Activated naive CD4-positive, alpha-beta T cell treated with anti-CD3 and anti-CD28 coated beads for 36 hours (primary cell): ENCODE measurements at places on chromosomes 7 and 10. TPM values are rescaled to one million over a fixed set of nuclear protein-coding genes. Genes with fewer than 3 reads are reported as not detected.

GRCh38 chr7:28484606-28484935, 72.3 kb downstream of the CREB5 start:
- no peaks in the 10 kb centered on the region for H3K4me1 ChIP-seq
- DNase-seq = no peak
- peaks cover 20% of the 10 kb centered on the region for H3K27me3 ChIP-seq
- no peak overlapping the region for H3K27ac ChIP-seq

ECHDC3 gene
- 1.5 TPM for total RNA-seq

INTS1 gene
- total RNA-seq = 103 TPM

VSTM4 gene
- total RNA-seq = not detected

DNA sequence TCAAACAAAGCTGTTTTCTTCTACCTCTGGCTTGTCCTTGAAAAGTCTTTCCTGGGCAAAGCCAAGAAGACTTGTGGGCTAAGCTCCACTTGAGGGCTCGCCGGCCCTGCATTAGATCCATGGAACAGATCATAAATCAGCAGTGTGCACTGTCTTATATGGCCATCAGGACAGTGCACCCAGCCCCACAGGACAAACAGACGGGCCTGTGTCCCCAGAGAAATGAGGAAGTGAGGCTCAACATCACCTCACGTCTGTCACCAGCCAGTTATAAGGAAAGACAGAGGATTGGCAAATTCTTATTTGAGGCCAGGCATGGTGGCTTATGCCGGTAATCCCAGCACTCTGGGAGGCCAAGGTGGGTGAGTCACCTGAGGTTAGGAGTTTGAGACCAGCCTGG, 12.3 kb upstream of the IFT22 start:
- no peak overlapping the region for H3K4me3 ChIP-seq
- H3K27me3 ChIP-seq = no peaks in the 10 kb centered on the region
- no peaks in the 10 kb centered on the region for H3K4me1 ChIP-seq
- H3K36me3 ChIP-seq = no peaks in the 10 kb centered on the region

TAC1 gene
- total RNA-seq = not detected

DYNC1I1 gene
- not detected for total RNA-seq
